ENCODE measurements at places on chromosomes 2 and 18.

DNA sequence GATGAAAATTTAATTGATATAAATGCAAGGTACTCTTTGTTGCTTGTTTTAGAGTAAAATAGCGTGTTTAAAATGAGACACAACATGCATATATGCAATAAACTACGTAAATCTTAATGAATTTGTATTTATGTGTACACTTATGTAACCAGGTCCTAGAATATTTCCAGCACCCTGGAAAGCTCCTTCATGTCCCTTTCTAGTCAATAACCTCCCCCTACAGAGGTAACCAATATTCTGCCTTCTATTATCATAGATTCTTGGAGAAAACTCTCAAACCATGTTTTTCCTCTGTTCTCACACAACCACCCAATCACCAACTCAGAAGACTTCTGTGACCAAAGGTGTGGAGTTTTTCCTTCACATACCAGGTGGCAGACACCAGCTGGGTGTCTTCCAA, 79.6 kb upstream of the THUMPD2 start:
- no peak for DNase-seq

GRCh38 chr2:46704041-46704440, 211.6 kb downstream of the MCFD2 start:
- no peak for DNase-seq

GRCh38 chr2:200737585-200737984, 74.1 kb upstream of the BZW1 start:
- no peak for DNase-seq

- DNase-seq: no peak
Measured at GRCh38 chr18:59437851-59438569, 78.9 kb upstream of the LMAN1 start.

DNA sequence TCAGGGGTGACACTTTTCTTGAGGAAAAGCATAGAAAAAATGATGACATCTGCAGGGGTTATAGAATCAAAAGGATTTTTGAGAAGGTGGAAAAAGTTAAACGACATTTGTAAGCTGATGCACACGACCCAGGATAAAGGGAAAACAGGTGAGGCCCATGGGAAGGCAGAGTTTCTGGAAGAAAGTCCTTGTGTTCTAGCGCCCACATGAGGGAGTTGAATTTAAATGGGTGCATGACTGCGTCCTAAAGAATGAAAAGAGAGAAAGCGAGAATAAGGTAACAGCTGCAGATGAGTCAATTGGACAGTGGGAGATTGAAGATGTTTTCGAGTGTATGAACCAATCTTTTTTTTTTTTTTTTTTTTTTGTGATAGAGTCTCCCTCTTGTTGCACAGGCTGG, 158.1 kb downstream of the GALR1 start:
- DNase-seq: no peak

DNA sequence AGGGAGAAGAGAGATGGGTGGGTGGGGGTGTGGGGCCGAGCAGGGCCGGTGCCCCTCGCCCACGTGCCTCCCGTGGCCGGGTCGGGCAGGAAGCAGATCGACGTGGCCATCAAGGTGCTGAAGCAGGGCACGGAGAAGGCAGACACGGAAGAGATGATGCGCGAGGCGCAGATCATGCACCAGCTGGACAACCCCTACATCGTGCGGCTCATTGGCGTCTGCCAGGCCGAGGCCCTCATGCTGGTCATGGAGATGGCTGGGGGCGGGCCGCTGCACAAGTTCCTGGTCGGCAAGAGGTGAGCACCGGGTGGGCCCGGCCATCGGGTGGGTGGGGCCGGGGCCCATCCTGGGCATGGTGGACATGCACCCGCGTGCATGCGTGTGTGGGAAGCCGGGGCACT, 21.8 kb downstream of the ZAP70 start:
- no peak for DNase-seq

DNA sequence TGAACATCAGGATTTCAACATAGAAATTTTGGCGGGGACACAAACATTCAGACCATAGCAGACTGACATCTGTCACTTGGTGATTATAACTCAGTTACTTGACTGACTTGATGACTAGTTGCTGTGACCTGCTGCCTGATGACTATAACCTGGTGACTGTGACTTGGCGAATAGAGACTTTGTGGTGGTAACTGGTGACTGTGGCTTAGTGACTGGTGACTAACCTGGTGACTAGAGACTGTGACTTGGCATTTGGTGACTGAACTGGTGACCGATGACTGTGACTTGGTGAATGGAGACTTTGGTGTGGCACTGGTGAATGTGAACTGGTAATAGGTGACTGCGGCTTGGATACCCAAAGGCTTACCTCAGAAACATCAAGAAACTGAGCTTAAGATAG, 563.1 kb upstream of the FAM98A start:
- no peak for DNase-seq

DNA sequence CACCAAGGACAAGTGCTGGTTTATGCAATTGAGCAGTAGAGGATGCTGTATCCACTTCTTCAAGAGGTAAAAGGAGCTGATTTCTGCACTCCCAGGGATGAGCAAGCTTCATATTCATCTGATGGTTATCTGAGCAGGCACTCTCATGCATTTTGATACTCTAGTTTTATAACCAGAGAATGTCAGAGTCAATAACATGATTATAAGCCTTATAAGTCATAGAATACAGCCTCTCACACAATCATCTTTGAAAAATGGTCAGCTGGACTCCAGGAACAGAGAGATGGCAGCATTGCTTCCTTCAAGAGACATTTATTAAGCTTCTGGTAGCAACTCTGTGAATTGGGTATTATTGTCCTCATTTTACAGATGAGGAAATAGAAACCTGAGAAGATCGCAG, 167.1 kb downstream of the SLC8A1 start:
- no peak for DNase-seq

- no peak for DNase-seq
Measured at GRCh38 chr18:13447621-13448334, 229.2 kb downstream of the LDLRAD4 start.

GRCh38 chr2:197296835-197297234, 13.7 kb downstream of the ANKRD44 start:
- no peak for DNase-seq

GRCh38 chr18:44911260-44911659, 230.6 kb downstream of the SETBP1 start:
- no peak for DNase-seq

- no peak for DNase-seq
Measured at GRCh38 chr18:37361335-37362157, 204.1 kb downstream of the CELF4 start.

- DNase-seq: no peak
Measured at GRCh38 chr2:104434966-104435365, 418.9 kb upstream of the POU3F3 start.

- DNase-seq: no peak
Measured at GRCh38 chr2:46169467-46169866, 127.7 kb upstream of the EPAS1 start.

- no peak for DNase-seq
Measured at GRCh38 chr2:7225848-7226247, 308.6 kb downstream of the RNF144A start.

GRCh38 chr2:36982467-36982866, 16.1 kb upstream of the STRN start:
- DNase-seq: no peak

GRCh38 chr2:240953426-240954410, 44.7 kb upstream of the SNED1 start:
- DNase-seq: no peak

DNA sequence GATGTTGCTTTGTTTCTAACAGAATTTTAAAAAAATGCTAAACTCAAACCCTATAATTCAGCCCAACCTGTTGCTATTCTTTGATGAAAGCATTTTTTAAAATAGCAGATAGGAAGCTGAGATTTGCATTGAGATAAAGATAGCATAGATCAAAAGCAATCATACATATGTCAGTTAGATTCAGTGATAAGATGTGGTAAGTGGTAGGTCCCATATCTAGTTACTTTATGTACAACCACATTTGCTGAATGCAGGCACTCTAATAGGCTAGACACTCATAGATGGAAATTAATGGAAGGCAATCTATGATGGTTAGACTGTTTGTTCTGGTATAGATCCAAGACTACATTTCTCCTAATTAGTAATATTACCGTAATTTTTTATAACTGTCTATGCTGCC, 27.2 kb upstream of the C1D start:
- no peak for DNase-seq

- DNase-seq: no peak
Measured at GRCh38 chr2:172865422-172865821, 129.8 kb downstream of the RAPGEF4 start.

DNA sequence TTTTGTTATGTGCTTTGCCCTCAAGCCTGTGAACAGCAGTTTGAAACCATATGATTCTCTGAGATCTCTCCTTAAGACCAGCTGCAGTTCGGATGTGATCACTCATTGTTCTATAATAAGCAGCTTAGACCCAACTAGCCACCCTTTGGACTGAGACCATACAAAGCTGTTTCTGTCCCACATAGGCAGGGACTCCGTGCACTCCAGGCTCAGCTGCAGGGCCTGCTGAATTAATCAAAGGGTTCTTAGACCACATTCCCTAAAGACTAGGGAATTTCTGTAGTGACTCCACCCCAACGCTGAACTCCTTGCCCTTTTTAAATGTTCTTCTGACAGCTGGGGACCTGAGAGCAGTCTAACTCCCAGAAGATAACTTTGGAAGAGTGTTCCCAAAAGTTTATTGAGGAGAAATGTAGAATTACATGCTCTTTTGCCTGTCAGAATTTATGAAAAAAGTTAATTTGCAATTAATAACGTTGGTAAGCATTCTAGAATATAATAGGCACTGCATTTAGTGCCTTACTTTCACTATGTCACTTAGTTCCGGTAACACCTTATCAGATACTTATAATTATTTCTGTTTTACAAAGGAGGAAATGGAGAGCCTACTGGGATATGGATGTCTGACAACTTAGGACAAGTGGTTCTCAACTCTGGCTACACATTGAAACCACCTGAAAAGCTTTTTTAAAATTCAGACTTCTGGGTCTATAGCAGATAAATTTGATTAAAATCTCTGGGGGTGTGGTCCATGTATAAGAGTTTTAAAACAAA, 42.3 kb downstream of the GULP1 start:
- no peak for DNase-seq

GRCh38 chr2:233965032-233965603, 47.9 kb downstream of the TRPM8 start:
- no peak for DNase-seq
